Stimulated activated CD4-positive, alpha-beta T cell treated with anti-CD3 and anti-CD28 coated beads, Interleukin-4, amount 100 ng/mL, for 1 hour (primary cell): ENCODE measurements at places on chromosomes 7 and 10.

DNA sequence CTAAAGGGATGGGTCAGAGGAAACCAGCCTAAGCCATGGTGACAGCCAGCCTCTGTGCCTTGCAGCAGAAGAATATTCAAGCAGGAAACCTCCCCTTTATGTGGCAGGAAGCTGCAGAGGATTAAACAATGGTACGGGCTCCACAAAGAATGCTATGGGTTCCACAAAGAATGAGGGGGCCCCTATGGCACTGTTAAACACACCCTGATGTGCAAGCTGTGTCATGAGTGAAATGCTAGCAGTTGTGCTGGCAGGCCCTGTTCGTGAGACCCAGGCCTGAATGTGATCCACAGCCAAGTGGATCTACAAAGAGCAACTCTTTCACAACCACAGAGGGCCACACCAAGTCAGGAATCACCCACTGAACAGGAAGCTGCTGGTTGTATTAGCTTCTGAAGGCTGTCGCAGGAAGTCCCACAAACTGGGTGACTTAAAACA, 68.9 kb downstream of the MYOF start:
- DNase-seq = peak; percentile 5

- DNase-seq = no peak
Observed at GRCh38 chr7:64951250-64951848, 39.5 kb downstream of the ZNF117 start.

- DNase-seq = no peak
Observed at GRCh38 chr10:93074597-93075368, 1.1 kb downstream of the CYP26A1 start.

GRCh38 chr7:107274506-107274905, 105.7 kb downstream of the HBP1 start:
- DNase-seq = no peak

- DNase-seq = no peak
Observed at GRCh38 chr7:15334536-15335263, 227.1 kb downstream of the AGMO start.

GRCh38 chr10:81898518-81898917, 23.5 kb downstream of the NRG3 start:
- DNase-seq = no peak

DNA sequence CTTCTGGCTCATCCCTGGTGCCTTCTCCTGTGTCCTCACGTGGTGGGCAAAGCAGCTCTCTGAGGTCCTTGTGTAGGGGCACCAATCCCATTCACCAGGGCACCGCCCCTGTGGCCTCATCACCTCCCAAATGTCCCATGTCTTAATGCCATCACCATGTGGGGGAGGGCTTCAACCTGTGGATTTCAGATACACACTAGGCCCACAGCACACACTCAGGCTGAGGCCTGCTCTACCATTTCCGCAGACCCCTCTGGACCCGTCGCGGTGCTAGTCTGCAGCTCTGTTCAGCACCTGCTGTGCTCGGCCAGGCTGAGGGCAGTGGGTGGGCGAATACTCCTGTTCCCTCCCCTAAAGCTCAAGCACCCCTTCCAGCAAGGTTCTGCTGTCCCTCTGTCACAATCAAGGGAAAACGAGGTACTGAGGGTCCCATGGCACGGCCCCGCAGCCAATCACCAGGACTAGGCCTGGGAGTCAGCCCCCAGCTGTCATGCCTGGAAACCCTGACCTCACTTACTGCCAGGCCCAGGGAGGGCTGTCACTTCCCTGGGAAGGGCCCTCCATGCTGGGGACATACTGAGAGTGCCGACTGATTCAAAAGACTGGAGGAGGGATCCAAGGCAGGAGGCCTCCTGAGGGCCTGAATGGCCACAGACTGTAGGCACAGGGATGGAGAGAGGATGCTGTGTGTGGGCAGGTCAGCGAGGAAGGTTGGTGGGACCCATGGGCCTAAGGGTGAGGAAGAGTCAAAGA, 123.8 kb upstream of the RET start:
- no peak for DNase-seq

GRCh38 chr10:95266674-95267095, 24.1 kb downstream of the PDLIM1 start:
- no peak for DNase-seq

DNA sequence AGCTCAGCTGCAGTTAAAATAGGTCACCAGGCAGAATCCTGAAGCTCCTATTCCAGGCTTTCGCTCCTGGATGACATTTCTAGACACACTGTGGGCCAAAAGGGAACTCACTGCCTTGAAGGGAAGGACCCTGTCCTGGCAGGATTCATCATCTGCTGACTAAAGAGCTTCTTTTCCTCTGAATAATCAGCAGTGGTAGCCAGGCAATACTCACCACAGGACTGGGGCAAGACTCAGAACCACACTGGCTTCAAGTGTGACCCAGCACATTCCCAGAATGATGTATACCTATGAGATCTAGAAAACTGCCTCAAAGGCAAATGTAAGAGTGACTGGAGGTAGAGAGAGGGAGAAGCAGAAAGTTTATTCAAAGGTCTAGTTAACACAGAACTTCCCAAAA, 29.5 kb upstream of the EBF3 start:
- no peak for DNase-seq

DNA sequence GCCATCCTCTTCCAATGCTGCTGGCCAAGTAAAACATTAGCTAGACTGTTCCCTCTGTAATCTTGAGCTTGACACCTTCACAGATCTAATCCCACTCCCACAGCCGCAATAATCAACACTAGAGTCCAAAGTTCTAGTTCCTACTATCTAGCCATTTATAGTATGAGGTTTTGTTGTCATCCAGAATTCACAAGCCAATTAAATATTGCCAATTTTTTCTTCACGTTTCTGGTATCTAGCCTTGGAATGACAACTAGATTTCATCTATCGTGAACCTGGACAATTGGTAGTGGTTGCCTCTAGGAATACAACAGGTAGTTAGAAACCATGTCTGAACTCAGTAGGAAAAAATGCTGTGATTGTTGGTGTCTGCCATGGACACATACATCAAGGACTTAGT, 10.4 kb downstream of the WASL start:
- DNase-seq = no peak

DNA sequence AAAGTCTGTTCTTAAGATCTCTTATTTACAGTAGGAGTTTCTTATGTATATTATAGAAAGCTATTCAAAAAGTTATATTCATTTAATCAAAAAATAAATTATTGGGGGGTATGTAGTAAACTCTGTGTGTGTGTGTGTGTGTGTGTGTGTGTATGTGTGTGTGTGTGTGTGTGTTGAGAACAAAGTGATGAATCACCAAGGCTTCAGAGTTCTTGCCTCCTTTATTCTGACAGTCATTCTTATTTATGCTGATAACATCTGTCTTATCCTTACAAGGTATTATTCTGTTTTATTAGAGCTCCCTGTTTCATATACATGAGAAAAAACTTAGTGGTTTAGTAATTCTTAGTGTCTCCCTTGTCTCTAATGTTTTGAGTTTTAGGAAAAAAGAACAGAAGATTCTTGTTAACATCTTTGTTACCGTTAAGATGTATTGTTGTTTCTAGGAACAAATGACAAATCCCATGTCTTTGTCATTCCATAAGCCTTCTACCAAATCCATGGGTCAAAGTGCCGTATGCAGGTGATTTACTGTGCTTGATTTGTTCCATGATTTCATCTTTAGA, 424.0 kb downstream of the EXOC4 start:
- no peak for DNase-seq

- DNase-seq = no peak
Observed at GRCh38 chr7:94251-94801, 98.0 kb upstream of the FAM20C start.

GRCh38 chr7:11591943-11592342, 240.1 kb downstream of the THSD7A start:
- DNase-seq = no peak

DNA sequence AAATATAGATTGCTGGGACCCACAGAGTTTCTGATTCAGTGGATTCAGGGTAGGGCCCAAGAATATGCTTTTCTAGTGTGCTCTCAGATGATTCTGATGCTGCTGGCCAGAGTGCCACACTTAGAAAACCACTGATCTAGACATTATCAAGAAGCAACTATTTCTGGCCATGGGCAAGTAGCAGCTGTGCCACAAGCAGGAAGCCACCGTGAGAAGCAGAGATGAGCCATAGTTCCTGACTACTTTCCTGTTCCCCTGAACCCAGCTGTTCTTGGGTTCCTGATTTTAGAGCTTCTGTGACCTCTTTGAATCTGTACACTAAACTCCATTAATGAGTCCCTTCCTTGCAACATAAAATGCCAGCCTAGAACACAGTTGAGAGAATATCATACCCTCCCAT, 38.1 kb upstream of the PIK3AP1 start:
- DNase-seq = no peak

DNA sequence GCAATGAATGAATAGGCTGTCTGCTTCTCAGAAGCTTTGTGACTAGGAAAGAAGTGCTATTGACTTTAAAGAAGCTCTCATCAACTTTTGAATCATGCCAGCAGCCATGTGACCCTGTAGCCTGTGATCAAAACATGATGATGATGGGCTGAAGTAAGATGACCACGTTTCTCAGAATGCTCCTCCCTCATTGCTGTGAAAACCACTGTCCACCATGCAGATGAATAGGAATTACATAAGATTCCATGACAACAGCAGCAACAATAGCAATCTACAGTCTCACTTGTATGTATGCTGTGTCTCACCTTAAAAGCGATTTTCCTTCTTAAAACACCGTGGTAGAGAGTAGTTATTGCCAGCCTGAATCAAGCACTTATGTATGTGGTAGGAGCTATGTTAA, 228.4 kb downstream of the TRIL start:
- DNase-seq = no peak

- no peak for DNase-seq
Observed at GRCh38 chr10:60197206-60197605, 192.5 kb downstream of the ANK3 start.

- DNase-seq = no peak
Observed at GRCh38 chr10:34364253-34365037, 450.7 kb downstream of the PARD3 start.

GRCh38 chr7:110856704-110857103, 234.2 kb upstream of the LRRN3 start:
- DNase-seq = no peak

DNA sequence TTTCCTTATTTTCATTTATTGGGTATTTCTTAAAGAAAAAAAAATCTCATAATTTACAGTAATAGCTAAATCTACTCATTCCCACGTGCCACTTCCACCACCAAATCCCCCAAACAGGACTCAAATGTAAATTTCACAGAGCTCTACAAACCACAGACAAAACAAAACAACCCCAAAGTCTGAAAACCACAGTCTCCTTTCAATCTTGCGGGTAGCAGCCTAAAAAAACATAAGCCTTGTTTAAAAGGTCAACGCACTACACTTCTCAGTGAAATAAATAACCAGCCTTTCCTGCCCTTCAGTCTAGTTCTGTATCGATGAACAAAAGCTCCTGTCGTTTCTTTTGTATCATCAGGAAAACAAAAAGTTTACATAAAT, 121.8 kb upstream of the AFAP1L2 start:
- no peak for DNase-seq

GRCh38 chr7:44583146-44583865, 1.3 kb upstream of the TMED4 start:
- no peak for DNase-seq

- no peak for DNase-seq
Observed at GRCh38 chr7:117041007-117041406, 87.7 kb downstream of the ST7 start.

GRCh38 chr7:151291206-151291605, 42.7 kb upstream of the SMARCD3 start:
- no peak for DNase-seq
